Tibial nerve (tissue), 4 donors: ENCODE measurements at places on chromosomes 6 and 20. TPM values are rescaled to one million over a fixed set of nuclear protein-coding genes. Genes with fewer than 3 reads are reported as not detected.
A peak's percentile ranks its signal among the peaks of the same experiment; 100 is the strongest.

The SCRT2 gene
- not detected for total RNA-seq

The KCNK5 gene
- total RNA-seq, result 18.6 TPM

The SYNE1 gene
- 120 TPM for total RNA-seq

The IYD gene
- not detected for total RNA-seq

The CGAS gene
- 7.2 TPM for total RNA-seq

The REM1 gene
- total RNA-seq, result 12.0 TPM

The LGSN gene
- total RNA-seq, result not detected

The SAMD10 gene
- 1.3 TPM for total RNA-seq

The KCNQ5 gene
- total RNA-seq, result 0.59 TPM

The WFDC5 gene
- not detected for total RNA-seq

The CLPSL1 gene
- total RNA-seq, result not detected

The MUC22 gene
- total RNA-seq, result not detected

The HLA-DQB2 gene
- total RNA-seq, result 3.5 TPM

The CFAP206 gene
- total RNA-seq, result not detected

The HLA-DRB5 gene
- total RNA-seq, result not detected

DNA sequence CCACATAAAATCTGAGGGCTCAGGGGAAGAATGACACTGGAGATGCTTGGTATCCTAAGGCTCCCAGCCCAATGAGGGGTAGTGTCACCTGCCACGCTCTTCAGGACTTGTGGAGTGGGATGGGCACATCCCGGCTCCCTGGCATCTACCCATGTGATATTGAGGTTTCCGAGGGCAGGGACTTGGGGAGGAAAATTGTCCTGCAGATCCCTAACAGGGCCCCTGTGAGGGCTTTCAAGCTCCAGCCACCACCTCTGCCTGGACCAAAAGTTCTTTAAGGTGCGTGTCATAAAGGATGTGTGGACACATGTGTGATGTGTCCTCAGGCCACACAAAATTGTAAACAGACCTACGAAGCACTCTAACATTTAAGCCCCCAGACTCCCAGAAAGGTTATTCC lies 2.5 kb downstream of the SCML4 start:
- H3K4me1 ChIP-seq, result peaks cover 19% of the 10 kb centered on the region
- H3K27ac ChIP-seq, result peak overlapping the region; percentile 36
- H3K36me3 ChIP-seq, result no peaks in the 10 kb centered on the region

- no peaks in the 10 kb centered on the region for H3K4me1 ChIP-seq
- no peak for DNase-seq
- H3K27ac ChIP-seq, result no peak overlapping the region
- no peak overlapping the region for H3K4me3 ChIP-seq
These were observed 14.5 kb downstream of the GMEB2 start for GRCh38 chr20:63612276-63612931.

GRCh38 chr20:63795178-63795830 lies 35.8 kb downstream of the ZBTB46 start:
- H3K27ac ChIP-seq, result no peak overlapping the region
- DNase-seq, result no peak
- H3K4me3 ChIP-seq, result no peak overlapping the region
- no peaks in the 10 kb centered on the region for H3K4me1 ChIP-seq
- H3K36me3 ChIP-seq, result no peaks in the 10 kb centered on the region

DNA sequence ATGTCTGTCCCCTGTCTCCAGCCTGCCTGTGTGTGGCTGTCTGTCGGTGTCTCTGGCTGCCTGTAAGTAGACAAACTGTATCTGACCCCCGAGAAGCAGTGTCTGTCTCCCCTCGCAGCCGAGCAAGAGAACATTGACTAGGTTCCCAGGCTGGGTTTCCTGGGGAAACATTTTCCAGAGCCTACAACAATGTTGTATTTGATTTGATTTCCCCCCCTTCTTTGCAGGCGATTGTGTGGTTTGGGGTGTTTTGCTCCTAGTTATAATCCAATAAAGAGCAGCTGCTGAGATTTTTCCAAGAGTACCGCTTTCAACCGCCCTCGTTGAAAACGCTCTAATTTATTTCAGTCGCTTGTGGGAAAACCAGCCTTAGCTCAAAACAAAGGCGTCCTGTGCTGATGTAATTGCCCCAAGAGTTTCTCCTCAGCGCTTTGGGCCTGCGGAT lies 92.6 kb downstream of the CDC5L start:
- no peak overlapping the region for H3K4me3 ChIP-seq
- no peaks in the 10 kb centered on the region for H3K27me3 ChIP-seq
- H3K4me1 ChIP-seq, result peaks cover 2% of the 10 kb centered on the region
- no peak overlapping the region for H3K27ac ChIP-seq

DNA sequence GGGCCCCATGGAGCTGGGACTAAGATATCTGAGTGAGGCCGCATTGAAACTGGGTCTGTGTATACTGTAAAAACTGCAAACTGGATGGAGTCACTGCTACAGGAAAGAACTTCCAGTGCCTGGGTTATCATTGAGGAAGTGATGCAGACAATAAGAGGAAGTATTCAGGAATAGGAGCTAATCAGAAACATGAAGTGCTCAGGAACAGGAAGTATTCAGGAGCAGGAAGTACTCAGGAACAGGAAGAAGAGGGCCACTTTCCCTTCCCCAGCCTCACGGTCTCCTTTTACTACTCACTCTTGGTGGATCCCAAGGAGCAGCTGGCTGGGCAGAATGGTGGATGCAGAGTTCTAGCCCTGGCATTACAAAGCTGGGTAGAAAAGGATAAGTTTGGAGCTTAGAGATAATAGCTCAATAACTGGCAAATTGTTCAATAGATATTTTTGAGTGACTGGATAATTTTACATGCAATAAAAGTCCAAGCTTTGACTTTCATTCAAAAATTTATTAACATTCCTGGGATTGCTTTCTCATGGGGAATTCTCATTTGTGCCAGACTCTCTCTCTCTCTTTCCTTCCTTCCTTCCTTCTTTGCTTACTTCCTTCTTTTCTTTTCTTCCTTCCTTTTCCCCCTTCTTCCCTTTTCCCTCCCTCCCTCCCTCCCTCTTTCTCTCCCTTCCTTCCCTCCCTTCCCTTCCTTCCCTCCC lies 82.2 kb upstream of the PAX1 start:
- no peak overlapping the region for H3K27ac ChIP-seq
- H3K4me1 ChIP-seq, result no peaks in the 10 kb centered on the region
- DNase-seq, result no peak
- no peaks in the 10 kb centered on the region for H3K36me3 ChIP-seq
- H3K27me3 ChIP-seq, result peaks cover 7% of the 10 kb centered on the region

GRCh38 chr20:38066969-38067716 lies 33.6 kb downstream of the RPRD1B start:
- H3K36me3 ChIP-seq, result peaks cover 99% of the 10 kb centered on the region

DNA sequence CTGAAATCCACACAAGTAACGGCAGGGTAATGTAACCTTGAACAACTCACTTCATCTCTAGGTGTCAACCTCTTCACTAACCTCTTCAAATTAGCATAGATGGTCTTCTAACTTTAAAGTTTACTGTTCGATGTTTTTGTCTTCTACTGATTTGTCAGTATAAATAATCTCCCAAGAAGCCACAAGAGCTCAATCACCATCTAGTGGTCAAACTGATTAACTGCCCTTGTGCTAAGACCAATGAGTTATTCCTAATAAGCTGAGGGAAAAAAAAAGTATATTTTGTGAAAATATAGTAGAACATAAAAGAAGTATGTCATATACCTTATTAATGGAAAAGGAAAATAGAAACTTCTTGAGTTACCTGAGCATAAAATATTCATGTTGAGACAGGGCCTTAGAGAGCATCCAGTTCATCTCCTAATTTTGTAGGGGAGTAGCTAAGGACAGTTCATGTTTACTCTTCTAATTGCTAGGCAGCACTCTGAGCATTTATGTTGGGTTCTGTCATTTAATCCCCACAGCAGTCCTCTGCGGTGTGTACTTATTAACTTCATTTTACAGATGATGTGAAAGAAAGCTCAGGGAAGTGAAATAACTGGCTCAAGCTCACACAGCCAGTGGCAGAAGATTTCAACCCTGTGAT lies 317.1 kb downstream of the ESR1 start:
- no peaks in the 10 kb centered on the region for H3K27me3 ChIP-seq
- DNase-seq, result no peak
- no peak overlapping the region for H3K4me3 ChIP-seq
- H3K36me3 ChIP-seq, result no peaks in the 10 kb centered on the region

DNA sequence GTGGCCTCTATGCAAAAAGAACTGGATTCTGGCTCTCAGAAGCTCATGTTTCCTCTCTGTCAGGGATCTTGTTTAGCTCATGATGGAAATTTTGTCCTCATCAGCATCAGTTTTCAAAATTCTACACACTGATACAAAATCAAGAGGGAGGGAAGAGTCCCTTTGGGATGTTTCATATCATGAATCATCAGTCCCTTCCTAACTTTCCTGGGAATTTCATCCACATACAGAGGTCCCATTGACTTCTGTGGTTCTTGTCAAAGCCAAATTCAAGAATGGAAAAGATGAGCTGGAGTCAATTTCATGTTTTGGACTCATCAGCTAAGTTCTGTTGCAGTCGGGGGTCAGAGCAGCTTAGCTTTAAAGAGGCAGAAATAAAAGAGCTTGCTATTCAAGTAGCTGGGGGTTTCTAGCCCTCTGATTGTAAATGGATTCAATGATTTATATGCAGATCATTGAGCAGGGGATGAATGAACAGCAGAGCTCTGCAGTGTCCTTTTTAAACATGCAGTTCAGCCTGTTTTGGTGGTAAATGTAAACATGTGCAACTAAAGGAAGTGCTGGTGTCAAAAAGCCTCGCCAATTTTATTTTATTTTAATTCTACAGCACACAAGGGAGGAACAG lies 21.3 kb upstream of the TMEM14A start:
- H3K36me3 ChIP-seq, result no peaks in the 10 kb centered on the region
- no peaks in the 10 kb centered on the region for H3K27me3 ChIP-seq
- peaks cover 26% of the 10 kb centered on the region for H3K4me1 ChIP-seq
- no peak overlapping the region for H3K4me3 ChIP-seq
- no peak overlapping the region for H3K27ac ChIP-seq

DNA sequence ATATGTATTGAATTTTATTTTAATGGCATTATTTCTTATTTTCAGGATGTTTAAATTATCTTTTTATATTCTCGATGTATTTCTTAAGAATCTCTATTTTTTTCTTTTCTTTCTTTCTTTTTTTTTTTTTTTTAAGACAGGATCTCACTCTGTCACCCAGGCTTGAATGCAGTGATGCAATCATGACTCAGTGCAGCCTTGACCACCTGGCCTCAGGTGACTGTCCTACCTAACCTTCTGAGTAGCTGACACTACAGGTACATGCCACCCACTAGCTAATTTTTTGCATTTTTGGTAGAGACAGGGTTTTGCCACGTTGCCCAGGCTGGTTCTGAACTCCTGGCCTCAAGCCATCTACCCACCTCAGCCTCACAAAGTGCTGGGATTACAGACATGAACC lies 143.8 kb upstream of the LAMA2 start:
- H3K4me1 ChIP-seq, result no peaks in the 10 kb centered on the region
- H3K36me3 ChIP-seq, result no peaks in the 10 kb centered on the region
- H3K27me3 ChIP-seq, result no peaks in the 10 kb centered on the region

DNA sequence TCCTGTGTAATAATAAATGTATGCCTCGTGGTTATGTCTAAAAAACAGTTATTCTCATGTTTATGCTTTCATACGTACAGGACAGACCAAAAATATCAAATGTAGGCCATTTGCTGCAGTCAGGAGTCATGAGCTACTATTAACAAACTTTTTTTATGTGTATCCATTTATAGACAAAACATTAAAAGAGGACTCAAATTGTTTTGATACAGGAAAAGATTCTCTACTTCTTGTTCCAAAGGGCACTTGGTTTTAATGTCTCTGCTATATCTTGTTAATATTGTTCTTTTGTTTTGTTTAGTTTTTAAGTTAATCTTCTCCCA lies 155.2 kb downstream of the ZDHHC14 start:
- H3K4me1 ChIP-seq, result no peaks in the 10 kb centered on the region
- DNase-seq, result peak; percentile 24
- no peak overlapping the region for H3K27ac ChIP-seq
- H3K36me3 ChIP-seq, result no peaks in the 10 kb centered on the region

DNA sequence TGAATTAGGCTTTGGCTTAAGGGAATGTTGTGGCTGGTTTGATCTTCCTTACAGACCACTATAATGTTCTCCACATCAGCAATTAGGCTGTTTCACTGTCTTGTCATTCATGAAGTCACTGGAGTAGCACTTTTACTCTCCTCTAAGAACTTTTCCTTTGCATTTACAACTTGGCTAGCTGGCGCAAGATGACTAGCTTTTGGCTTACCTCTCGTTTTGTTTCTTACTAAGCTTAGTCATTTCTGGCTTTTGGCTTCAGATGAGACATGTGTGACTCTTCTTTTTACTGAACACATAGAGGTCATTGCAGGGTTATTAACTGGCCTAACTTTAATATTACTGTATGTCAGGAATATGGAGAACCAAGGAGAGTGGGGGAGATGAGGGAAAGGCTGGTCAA lies 143.2 kb downstream of the PTCHD4 start:
- no peak overlapping the region for H3K4me3 ChIP-seq
- no peak for DNase-seq
- H3K4me1 ChIP-seq, result no peaks in the 10 kb centered on the region
- H3K36me3 ChIP-seq, result no peaks in the 10 kb centered on the region

- no peaks in the 10 kb centered on the region for H3K27me3 ChIP-seq
These were observed 51.1 kb downstream of the GTF2H5 start for GRCh38 chr6:158219228-158219627.

GRCh38 chr20:39861381-39861780 lies 827.7 kb downstream of the MAFB start:
- no peak overlapping the region for H3K4me3 ChIP-seq
- DNase-seq, result no peak
- H3K27me3 ChIP-seq, result no peaks in the 10 kb centered on the region
- H3K36me3 ChIP-seq, result no peaks in the 10 kb centered on the region
- no peak overlapping the region for H3K27ac ChIP-seq

GRCh38 chr6:132669690-132670291 lies 10.8 kb upstream of the TAAR1 start:
- DNase-seq, result no peak
- H3K4me1 ChIP-seq, result no peaks in the 10 kb centered on the region
- no peak overlapping the region for H3K4me3 ChIP-seq
- no peaks in the 10 kb centered on the region for H3K27me3 ChIP-seq

- H3K36me3 ChIP-seq, result no peaks in the 10 kb centered on the region
- H3K27me3 ChIP-seq, result no peaks in the 10 kb centered on the region
- H3K27ac ChIP-seq, result no peak overlapping the region
- no peak overlapping the region for H3K4me3 ChIP-seq
These were observed 102.5 kb downstream of the PAK5 start for GRCh38 chr20:9736373-9736772.

DNA sequence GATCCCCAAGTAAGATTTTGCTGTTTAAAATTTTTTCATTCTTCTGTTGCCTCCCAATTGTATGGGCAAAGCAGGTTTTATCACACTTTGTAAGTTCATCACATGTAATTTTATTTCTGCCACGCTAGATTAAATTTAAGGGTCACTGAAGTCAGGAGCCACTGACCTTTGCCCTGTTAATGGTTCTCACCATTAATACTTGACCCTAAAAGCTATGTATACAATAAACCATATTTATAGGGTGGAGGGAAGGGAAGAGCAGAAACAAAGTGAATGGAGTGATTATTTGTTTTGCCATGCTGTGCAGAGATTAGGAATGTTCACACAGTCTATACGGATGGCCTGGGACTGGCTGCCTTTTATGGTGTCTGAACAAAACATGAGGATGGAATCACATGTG lies 186.7 kb downstream of the BMP2 start:
- no peak overlapping the region for H3K4me3 ChIP-seq
- DNase-seq, result no peak
- H3K27ac ChIP-seq, result no peak overlapping the region
- no peaks in the 10 kb centered on the region for H3K4me1 ChIP-seq

GRCh38 chr6:1091900-1092299 lies 220.0 kb upstream of the FOXQ1 start:
- no peak overlapping the region for H3K4me3 ChIP-seq
- no peak overlapping the region for H3K27ac ChIP-seq
- no peaks in the 10 kb centered on the region for H3K4me1 ChIP-seq
- no peaks in the 10 kb centered on the region for H3K36me3 ChIP-seq
